Endodermal cell (in vitro differentiated cells): ENCODE measurements at places on chromosomes 7 and 10. TPM values are rescaled to one million over a fixed set of nuclear protein-coding genes. Genes with fewer than 3 reads are reported as not detected.

ODAD2 gene
- total RNA-seq: 6.0 to 6.7 TPM (median 6.0 TPM) in 3 replicates

IGF2BP3 gene
- 66.2 to 114 TPM (median 106 TPM) in 3 replicates for total RNA-seq

CALCR gene
- 15.3 and 16.8 TPM in 2 replicates for total RNA-seq

EBLN1 gene
- total RNA-seq: not detected in 2 replicates

CFAP69 gene
- total RNA-seq: 5.4 to 6.7 TPM (median 6.6 TPM) in 3 replicates

DNAJB12 gene
- total RNA-seq: 18.0 to 23.1 TPM (median 22.6 TPM) in 3 replicates

NACAD gene
- 6.7 and 7.6 TPM in 2 replicates for total RNA-seq

PON3 gene
- 0.53 TPM in 1 of 3 replicates, not detected in the others for total RNA-seq

DNA sequence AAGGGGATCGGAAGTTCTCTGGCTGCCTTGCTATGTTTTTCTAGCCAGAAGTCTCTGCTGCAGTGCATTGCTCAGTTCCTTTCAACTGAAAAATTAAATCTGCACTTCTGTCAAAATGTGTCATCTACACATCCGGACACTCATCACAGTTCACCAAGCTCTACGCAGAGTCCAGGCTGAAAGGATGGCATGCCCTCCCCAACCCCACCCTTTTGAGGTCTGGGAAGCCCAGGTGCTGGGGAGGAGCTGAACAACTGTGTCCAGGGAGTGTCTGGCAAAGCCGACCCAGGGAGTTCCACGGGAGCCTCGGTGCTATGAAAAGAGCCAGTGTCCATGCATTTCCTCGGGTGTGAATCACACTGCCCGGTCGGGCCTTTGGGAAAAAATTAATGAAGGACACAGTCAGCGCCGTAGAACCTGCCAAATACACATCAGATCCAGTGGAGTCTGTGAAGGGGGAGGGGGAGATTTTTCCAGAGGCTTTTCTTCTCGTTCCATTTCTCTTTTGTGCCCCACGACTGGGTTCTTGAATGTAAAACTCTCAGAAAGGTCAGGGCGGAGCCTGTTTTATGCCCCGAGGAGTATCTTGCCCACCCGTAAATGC lies 757 bp upstream of the PALS2 start:
- no peaks in the 10 kb centered on the region for H3K36me3 ChIP-seq

DNA sequence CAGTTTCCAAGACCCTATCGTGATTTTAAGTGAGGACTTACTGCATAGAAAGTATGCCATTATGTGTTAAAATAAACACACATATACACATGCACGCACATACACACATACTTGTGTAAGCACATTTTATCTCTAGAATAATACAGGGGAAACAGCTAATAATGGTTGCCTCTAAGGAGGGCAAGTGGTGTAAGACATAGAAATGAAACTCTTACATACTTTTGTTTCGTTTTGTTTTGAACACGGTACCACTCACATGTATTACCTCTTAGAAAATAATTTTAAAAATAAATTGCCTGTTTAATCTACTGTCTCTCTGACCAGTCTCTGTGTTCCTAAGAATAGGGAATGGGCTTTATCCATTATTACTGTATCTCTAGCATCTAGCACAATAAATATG lies 49.2 kb downstream of the HERPUD2 start:
- no peak overlapping the region for H3K27ac ChIP-seq
- no peaks in the 10 kb centered on the region for H3K27me3 ChIP-seq
- H3K4me1 ChIP-seq: peaks cover 18% of the 10 kb centered on the region
- no peaks in the 10 kb centered on the region for H3K36me3 ChIP-seq
- no peak for DNase-seq

- H3K4me3 ChIP-seq: no peak overlapping the region
- H3K27me3 ChIP-seq: no peaks in the 10 kb centered on the region
- H3K4me1 ChIP-seq: peaks cover 10% of the 10 kb centered on the region
Measured at GRCh38 chr10:79137826-79138225, 69.1 kb downstream of the ZMIZ1 start.

DNA sequence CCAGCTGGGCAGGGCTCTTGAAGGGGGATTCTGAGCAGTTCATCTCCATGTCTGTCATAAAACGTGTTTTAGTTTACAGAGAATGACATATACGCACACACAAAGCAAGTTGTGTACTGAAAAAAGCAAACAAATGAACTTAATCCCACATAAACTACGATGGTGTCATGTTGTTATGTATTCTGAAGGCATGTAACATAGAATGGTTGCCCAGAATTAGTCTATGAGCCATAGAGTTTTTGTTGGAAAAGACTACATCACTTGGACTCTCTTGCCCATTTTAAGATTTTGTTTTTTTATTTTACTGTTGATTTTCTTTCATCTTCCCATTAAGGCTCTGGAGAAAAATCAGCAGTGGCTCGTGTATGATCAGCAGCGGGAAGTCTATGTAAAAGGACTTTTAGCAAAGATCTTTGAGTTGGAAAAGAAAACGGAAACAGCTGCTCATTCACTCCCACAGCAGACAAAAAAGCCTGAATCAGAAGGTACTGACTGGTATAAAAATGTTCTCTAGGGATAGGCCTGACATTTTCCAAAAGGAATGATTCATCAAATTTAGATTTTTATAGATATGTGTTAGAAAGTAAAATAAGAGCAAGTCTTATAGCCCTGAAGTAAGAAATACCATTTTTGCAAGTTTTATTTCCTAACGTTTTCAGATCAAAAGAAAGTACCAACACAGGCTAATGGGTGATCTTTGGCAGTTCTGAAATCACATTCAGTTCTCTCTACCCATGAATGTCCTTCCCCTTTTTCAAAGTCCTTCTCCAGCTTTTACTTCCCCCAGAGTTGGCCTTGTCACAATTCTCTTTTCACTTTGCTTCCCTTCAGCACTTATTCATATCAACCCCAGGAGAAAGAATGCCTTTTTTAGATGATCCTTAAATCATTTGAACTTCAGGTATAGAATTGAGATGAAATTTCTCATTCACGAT lies 18.9 kb downstream of the CEP55 start:
- H3K4me3 ChIP-seq: no peak overlapping the region
- H3K27ac ChIP-seq: no peak overlapping the region
- no peak for DNase-seq
- no peaks in the 10 kb centered on the region for H3K4me1 ChIP-seq
- H3K27me3 ChIP-seq: no peaks in the 10 kb centered on the region
- H3K36me3 ChIP-seq: peaks cover 81% of the 10 kb centered on the region

DNA sequence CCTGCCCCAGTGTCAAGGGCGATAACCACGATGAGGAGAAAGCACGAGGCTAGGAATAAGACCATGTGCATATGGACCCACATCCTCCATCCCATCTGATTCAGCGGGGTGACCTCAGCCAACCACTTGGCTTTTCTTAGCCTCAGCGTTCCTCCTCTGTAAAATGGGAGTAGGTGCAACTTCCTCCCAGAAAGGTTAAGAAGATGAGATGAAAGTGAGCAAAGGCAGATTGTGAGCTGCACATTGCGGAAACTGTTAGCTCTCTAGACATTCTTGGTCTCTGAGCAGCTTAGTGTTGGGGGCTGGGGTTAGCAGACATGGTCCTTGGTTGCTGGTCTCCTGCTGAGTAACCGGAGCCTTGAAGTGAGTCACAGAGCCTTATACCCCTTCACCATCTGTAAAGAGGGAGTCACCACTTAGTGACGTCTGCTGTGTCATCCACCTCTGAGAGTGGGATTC lies 497.3 kb upstream of the GALNT17 start:
- H3K27ac ChIP-seq: no peak overlapping the region
- no peaks in the 10 kb centered on the region for H3K27me3 ChIP-seq
- H3K4me3 ChIP-seq: no peak overlapping the region
- peaks cover 24% of the 10 kb centered on the region for H3K4me1 ChIP-seq

DNA sequence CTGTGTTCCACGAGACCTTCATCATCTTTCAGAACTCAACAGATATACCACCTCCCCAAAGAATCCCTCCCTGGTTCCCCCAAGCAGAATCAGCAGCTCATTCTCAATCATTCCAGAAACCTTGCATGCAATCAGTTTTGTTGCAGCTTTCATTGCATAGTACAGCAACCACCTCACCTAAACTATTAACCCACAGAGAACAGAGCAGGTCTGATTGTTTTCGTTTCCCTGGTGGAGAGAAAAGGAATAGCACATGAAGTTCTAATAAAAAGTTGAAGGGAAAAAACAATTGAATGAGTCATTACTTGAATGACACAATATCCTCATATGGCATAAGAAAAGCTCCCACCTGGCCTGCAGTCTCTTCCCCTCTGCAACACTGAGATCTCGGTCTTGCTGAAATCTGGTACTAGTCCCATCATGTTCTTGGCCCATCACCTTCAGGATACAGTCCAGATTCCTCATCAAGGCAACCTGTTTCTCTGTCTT lies 147.1 kb upstream of the GDF10 start:
- H3K27me3 ChIP-seq: peaks cover 4% of the 10 kb centered on the region
- H3K4me3 ChIP-seq: no peak overlapping the region
- H3K4me1 ChIP-seq: no peaks in the 10 kb centered on the region
- H3K27ac ChIP-seq: no peak overlapping the region
- DNase-seq: no peak
- no peaks in the 10 kb centered on the region for H3K36me3 ChIP-seq

GRCh38 chr10:30857803-30858202 lies 173.9 kb downstream of the ZNF438 start:
- H3K4me1 ChIP-seq: peaks cover 9% of the 10 kb centered on the region
- no peak overlapping the region for H3K4me3 ChIP-seq
- no peaks in the 10 kb centered on the region for H3K27me3 ChIP-seq
- no peak for DNase-seq
- no peak overlapping the region for H3K27ac ChIP-seq
- H3K36me3 ChIP-seq: no peaks in the 10 kb centered on the region

- no peaks in the 10 kb centered on the region for H3K27me3 ChIP-seq
- no peak overlapping the region for H3K4me3 ChIP-seq
- DNase-seq: no peak
- no peak overlapping the region for H3K27ac ChIP-seq
- H3K4me1 ChIP-seq: no peaks in the 10 kb centered on the region
Measured at GRCh38 chr7:42407021-42407710, 170.2 kb upstream of the GLI3 start.

- H3K27me3 ChIP-seq: no peaks in the 10 kb centered on the region
- no peaks in the 10 kb centered on the region for H3K36me3 ChIP-seq
- no peak overlapping the region for H3K4me3 ChIP-seq
- H3K4me1 ChIP-seq: no peaks in the 10 kb centered on the region
- no peak overlapping the region for H3K27ac ChIP-seq
Measured at GRCh38 chr10:58651040-58651439, 138.4 kb downstream of the BICC1 start.

DNA sequence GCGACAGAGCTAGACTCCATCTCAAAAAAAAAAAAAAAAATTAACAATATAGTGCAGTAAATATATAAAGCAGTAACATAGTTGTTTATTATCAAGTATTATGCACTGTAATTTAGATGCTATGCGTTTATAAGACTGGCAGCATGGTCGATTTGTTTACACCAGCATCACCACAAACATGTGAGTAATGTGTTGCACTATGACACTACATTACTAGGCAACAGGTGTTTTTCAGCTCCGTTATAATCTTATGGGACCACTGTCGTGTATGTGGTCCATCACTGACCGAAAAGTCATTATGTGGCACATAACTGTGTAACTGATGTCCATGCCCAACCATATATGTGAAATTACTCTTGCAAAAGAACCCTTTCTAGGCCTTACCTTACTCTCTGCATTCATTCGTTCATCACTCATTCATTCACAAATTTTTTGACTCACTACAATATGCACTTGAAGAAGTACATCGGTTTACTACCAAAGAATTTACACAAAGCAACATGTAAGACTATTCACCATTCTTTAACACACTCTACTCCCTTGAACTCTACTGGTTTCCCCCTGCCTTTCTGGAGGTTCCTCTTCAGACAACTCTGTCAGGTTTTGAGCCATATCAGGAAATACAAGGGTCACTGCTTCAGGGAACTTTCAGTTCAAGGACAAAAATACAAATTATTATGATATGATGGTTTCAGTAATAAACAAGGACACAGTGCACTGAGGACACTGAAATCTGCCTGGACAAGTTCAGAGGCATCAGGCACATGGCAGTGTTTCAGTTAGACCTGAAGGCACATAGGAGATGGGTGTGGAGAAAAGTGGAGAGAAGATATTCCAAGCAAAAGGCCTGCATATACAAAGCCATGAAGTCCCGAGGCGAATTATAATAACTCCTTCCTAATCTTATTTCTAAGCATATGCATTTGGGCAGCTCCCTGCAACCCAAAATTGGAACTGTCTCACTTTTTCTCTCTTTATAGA lies 17.4 kb downstream of the ITGB1 start:
- H3K27me3 ChIP-seq: no peaks in the 10 kb centered on the region
- H3K36me3 ChIP-seq: no peaks in the 10 kb centered on the region
- peaks cover 15% of the 10 kb centered on the region for H3K4me1 ChIP-seq
- DNase-seq: no peak

DNA sequence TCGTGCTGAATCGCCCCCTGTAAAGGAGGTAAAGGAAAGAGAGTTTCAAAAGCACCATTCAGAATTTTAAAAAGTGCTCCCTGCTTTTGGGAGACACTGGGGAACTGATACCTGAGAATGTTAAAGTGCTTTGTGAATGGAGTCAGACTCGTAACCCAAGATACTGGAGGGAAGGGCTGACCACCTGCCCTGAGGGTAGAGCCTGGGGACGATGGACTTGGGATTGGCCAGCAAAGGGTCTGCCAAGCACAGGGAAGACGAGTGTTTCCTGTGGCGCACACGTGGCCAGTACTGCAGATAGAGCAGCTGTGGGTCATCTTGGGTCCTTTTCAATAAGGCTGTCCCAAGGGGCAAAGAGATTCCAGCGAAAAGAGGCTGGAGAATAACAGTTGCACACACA lies 1284.1 kb upstream of the AUTS2 start:
- H3K36me3 ChIP-seq: no peaks in the 10 kb centered on the region
- DNase-seq: no peak
- no peak overlapping the region for H3K4me3 ChIP-seq
- H3K4me1 ChIP-seq: peaks cover 8% of the 10 kb centered on the region

DNA sequence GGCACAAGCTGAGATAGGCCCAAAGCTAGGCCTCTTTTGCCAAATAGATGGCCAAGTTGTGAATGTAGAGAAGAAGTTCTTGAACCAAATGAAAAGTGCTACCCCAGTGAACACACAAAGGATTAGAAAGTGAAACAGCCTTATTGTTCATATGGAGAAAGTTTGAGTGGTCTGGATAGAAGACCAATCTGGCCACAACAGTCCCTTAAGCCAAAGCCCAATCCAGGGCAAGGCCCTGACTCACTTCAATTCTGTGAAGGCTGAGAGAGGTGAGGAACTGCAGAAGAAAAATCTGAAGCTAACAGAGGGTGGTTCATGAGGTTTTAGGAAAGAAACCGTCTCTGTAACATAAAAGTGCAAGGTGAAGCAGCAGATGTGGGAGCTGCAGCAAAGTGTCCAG lies 18.7 kb upstream of the ATP6V0A4 start:
- H3K4me3 ChIP-seq: no peak overlapping the region
- no peaks in the 10 kb centered on the region for H3K36me3 ChIP-seq
- H3K4me1 ChIP-seq: no peaks in the 10 kb centered on the region
- no peak for DNase-seq
- H3K27ac ChIP-seq: no peak overlapping the region

DNA sequence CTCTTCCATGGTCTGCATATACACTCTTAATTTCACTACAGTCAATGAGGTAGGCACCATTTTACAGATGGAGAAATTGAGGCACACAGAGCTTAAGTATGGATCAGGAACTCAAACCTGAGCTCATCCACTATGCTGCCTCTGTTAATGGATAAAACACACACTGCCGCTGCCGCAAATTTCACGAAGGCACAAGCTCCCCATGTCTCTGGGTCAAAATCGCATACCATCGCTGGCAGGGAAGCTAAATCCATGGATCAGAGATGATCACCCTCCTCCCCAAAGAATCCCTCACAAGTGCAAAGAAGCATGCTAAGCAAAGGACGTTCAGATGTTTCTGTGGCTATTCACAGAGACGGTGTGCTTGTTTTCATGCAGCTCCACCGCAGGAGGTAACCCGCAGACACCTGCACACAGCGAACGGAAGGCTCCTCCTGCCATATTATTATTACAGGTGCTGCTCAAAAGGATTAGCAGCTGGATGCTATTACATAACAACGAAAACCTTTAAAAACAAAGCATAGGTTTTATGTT lies 109.3 kb downstream of the UBE2H start:
- H3K27me3 ChIP-seq: no peaks in the 10 kb centered on the region
- peaks cover 9% of the 10 kb centered on the region for H3K36me3 ChIP-seq
- no peak overlapping the region for H3K27ac ChIP-seq
- H3K4me3 ChIP-seq: no peak overlapping the region
- H3K4me1 ChIP-seq: no peaks in the 10 kb centered on the region
